ENCODE measurements at places on chromosomes 3 and 15.
A peak's percentile ranks its signal among the peaks of the same experiment; 100 is the strongest.

- no peak overlapping the region for H3K27ac ChIP-seq
- H3K4me3 ChIP-seq = no peak overlapping the region
- no peaks in the 10 kb centered on the region for H3K4me1 ChIP-seq
- peak; percentile 64 for DNase-seq
- H3K27me3 ChIP-seq = no peaks in the 10 kb centered on the region
Measured at GRCh38 chr15:73897441-73898261, 24.3 kb downstream of the TBC1D21 start.

- no peak for DNase-seq
- peaks cover 60% of the 10 kb centered on the region for H3K27me3 ChIP-seq
- no peak within 1 kb of the TSS for H3K27ac ChIP-seq
- no peaks in the 10 kb centered on the region for H3K4me1 ChIP-seq
Measured at GRCh38 chr3:141050576-141051442, at the start of gene SPSB4. TSS of gene SPSB4 (plus strand) at chr3:141051347. CDS start at chr3:141066105, 14,758 bp downstream.

DNA sequence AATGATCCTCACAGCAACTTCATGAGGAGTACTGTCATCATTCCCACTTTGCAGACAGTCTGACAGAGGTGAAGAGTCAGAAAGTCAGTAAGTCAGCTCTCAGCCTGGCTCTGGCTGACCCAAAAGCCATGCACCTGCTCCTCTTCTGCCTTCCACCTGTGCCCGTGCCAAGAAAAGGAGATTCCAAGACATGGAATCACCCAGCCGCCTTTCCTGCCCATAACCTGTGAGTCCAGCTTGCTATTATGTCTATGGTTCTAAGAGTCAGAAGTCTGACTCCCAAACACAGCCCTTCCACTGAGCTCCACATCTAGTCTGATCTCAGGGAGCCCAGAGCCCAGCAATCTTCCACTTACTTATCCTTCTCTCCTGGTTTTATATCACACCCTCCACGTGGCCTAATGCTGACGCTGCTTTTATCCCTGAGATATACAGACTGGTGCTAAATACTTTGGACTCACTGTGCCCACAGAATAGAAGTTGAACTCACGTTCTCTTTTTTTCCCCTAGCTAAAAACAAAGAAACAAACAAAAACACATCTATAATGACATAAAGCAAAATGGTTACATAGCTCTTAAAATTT lies 66.0 kb downstream of the PLD1 start:
- no peaks in the 10 kb centered on the region for H3K36me3 ChIP-seq
- no peak overlapping the region for H3K4me3 ChIP-seq
- no peaks in the 10 kb centered on the region for H3K27me3 ChIP-seq
- H3K4me1 ChIP-seq = no peaks in the 10 kb centered on the region
- DNase-seq = no peak
- no peak overlapping the region for H3K27ac ChIP-seq

GRCh38 chr3:151156618-151157216 lies 46.3 kb downstream of the GPR171 start:
- DNase-seq = no peak
- H3K27me3 ChIP-seq = no peaks in the 10 kb centered on the region
- no peak overlapping the region for H3K4me3 ChIP-seq
- H3K36me3 ChIP-seq = no peaks in the 10 kb centered on the region
- H3K4me1 ChIP-seq = no peaks in the 10 kb centered on the region

DNA sequence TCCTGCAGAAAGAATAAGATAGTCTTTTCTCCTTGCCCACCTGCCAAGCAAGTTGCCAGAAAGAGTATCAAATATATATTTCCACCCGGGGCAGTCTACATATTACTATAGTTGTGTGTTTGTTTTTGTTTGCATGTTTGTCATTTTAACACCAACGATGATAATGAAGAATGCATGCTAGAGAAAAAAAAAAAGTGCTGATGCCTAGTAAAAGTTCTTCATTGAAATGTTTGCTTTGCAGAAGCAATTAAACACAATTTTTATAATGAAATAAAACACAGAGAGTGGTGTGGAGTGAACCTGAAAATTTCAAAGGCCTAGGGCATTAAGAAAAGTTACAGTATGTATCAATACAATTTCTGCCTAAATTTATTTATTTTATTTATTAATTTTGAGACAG lies 2.5 kb upstream of the PCLAF start:
- H3K27me3 ChIP-seq = no peaks in the 10 kb centered on the region
- H3K36me3 ChIP-seq = peaks cover 14% of the 10 kb centered on the region
- H3K4me3 ChIP-seq = no peak overlapping the region
- DNase-seq = no peak

GRCh38 chr3:99298661-99299060 lies 339.7 kb upstream of the COL8A1 start:
- H3K4me1 ChIP-seq = peaks cover 12% of the 10 kb centered on the region
- no peak overlapping the region for H3K4me3 ChIP-seq
- no peak overlapping the region for H3K27ac ChIP-seq
- no peak for DNase-seq

GRCh38 chr3:14131134-14131533 lies 6.3 kb downstream of the TMEM43 start:
- H3K27ac ChIP-seq = no peak overlapping the region
- H3K36me3 ChIP-seq = peaks cover 96% of the 10 kb centered on the region
- H3K4me1 ChIP-seq = peaks cover 9% of the 10 kb centered on the region
- no peaks in the 10 kb centered on the region for H3K27me3 ChIP-seq
- no peak overlapping the region for H3K4me3 ChIP-seq

- H3K4me3 ChIP-seq = no peak overlapping the region
- peaks cover 10% of the 10 kb centered on the region for H3K4me1 ChIP-seq
- H3K27me3 ChIP-seq = no peaks in the 10 kb centered on the region
- peaks cover 15% of the 10 kb centered on the region for H3K36me3 ChIP-seq
- DNase-seq = no peak
Measured at GRCh38 chr15:84752700-84753099, 4.3 kb downstream of the ZNF592 start.

DNA sequence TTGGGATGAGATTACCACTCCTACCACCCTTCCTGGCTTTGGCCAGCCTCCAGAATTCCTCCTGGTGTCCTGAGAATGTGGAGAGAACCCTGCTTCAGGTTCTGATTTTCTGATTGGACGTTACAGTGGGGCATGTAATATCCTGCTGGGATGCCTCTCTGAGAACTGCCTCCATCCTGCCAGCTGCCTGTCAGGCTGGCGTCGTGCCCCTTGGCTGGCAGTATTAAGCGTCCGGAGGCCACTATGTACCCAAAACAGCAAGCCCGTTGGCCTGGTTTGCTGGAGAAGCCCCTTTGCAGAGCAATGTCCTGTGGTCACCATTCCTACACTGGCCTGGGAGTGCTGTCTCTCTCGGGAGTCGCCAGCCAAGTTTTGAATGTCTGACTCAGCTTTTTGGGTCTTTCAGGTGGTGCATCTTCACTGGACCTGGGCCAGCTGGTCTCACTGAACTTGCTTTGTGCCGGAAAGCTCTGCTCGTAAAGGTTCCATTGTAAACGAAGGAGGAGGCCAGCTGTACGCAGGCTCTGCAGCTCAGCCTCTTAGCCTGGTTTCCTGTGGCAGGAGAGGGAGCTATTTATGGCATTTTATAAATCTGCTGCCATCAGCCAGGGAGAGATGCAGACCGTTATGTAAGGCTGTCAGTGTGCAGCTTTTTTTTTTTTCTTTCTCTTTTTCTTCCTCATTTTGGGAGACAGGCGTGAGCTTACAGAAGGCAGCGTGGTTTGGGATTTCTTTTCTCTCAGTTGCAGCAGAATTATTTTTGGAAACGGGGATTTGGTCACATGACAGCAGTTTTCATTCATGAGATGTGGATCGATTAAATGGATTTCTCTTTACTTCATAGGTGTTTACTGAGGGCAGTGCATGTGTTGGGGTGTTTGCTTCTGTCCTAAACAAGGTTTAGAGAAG lies 19.0 kb upstream of the TRAK1 start:
- H3K4me1 ChIP-seq = peaks cover 28% of the 10 kb centered on the region
- H3K27ac ChIP-seq = peak overlapping the region; percentile 78
- H3K27me3 ChIP-seq = no peaks in the 10 kb centered on the region
- DNase-seq = peak; percentile 89

All from RWPE2 (cell line).